ENCODE measurements at places on chromosomes 5 and 9.
A peak's percentile ranks its signal among the peaks of the same experiment; 100 is the strongest.

DNA sequence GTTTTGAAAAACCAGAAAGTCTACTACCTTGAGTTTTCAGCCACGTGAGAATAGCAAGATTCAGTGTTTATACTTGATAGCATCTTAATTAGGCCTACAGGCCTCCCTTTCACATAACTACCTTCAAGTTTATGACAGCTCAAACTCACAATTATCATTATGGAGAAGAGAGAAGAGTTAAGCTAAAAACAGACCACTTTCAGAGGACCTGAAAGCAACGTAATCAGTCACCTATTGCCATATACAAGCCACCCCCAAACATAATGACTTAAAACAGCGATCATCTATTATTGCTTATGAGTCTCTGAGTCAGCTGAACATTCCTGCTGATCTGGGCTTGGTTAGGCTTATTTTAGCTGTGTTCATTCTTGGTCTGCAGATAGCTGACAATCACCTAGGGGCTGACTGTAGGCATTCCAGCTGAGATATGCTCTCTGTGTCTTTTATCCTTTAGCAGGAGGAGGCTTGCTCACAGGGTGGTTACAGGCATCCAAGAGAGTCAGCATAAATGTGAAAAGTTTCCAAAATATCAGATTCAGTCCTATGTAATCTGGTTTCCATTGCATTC, 130.9 kb downstream of the COX7C start:
- DNase-seq: no peak

- DNase-seq: no peak
Measured at GRCh38 chr5:169561893-169562292, 21.7 kb upstream of the SPDL1 start.

DNA sequence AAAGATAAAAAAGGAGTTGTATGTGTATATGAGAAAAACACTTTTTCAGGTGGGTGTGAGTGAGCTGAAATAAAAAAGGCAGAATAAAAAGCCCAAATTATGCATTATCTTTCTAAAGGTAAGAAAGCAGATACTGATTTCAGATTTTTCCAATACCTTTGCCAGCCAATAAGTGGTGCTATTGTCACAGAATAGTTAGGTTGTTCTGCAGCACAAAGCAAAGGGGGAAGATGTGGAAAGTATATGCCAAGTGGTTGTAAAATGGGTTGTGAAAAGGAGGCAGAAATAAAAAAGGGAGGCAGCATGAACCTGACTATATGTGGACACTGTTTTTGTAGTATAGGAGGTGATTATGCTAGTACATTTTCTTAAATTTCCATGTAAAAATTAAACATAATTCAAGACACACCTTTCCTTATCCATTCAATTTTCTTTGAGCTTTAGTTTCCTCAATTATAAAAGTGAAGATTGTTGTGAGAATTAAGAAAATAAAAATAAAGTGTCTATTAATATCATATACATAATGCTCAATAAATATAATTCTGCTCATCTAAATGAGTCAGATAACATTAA, 106.7 kb downstream of the SMIM15 start:
- peak; percentile 56 for DNase-seq

DNA sequence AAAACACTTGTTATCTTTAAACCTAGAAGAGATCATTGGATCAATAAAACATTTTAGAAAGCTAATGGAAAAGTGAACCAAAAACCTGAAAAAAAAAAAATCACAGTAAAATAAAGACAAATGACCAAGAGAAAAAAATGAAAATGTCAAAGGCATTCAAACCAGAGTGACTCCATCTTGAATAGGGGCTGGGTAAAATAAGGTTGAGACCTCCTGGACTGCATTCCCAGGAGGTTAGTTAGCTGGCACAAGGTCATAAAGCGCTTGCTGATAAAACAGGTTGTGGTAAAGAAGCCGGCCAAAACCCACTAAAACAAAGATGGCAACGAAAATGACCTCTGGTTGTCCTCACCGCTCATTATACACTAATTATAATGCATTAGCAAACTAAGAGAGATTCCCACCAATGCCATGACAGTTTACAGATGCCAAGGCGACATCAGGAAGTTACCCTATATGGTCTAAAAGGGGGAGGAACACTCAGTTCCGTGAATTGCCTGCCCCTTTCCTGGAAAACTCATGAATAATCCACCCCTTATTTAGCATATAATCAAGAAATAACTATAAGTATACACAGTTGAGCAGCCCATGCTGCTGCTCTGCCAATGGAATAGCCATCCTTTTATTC, 116.7 kb upstream of the NEK6 start:
- peak; percentile 66 for DNase-seq

DNA sequence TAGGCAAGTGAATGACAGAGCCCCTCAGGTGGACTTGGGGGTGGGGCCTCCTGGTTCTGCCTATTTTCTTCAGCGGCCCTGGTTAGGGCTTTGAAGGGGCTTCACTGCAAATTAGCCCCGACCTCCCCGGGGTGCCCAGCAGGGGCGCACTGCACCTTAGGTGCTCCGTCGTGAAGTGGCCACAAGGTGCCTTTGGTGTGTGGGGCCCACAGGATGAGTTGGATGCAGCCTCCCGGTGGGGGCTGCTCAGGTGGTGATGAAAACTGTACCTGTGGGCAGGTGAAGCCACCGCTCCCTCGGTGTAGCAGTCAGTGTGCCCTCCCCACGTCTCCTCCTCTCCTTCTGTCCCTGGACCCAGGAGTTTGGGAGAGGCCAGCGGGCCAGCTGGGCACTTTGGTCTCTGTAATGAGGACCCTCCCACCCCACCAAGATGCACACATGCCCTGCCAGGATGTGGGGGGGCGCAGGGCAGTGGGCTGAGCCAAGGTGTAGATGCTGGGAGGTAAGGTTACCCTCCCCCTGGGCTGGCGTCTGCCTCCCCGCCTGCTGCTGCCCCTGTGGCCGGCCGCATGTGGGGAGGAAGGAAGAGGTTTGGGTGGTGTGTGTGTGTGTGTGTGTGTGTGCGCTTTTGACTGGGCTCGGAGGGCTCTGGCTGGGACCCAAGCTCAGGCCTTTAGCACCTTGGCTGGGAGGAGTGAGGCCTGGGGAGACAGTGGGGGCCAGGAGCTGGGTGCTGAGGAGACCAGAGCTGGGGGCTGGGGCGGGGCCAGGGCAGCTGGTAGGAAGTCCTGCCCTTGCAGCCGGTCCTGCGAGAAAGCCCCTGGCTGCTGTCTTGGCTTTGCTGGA, 55.6 kb downstream of the RXRA start:
- DNase-seq: peak; percentile 35

GRCh38 chr5:149011084-149011483, 51.8 kb downstream of the SH3TC2 start:
- no peak for DNase-seq

Data from suppressor macrophage treated with lipopolysaccharide for 4 hours (primary cell).